ENCODE measurements at places on chromosomes 3 and 15.

GRCh38 chr3:141150931-141151330 lies 80.7 kb upstream of the PXYLP1 start:
- DNase-seq, result no peak

GRCh38 chr15:59303136-59303535 lies 69.5 kb downstream of the MYO1E start:
- DNase-seq, result no peak

- peak; percentile 70 for DNase-seq
Observed at GRCh38 chr15:40793216-40793989, 13.5 kb upstream of the ZFYVE19 start.

GRCh38 chr3:59873576-59874230 lies 823.9 kb upstream of the CFAP20DC start:
- DNase-seq, result peak; percentile 23

DNA sequence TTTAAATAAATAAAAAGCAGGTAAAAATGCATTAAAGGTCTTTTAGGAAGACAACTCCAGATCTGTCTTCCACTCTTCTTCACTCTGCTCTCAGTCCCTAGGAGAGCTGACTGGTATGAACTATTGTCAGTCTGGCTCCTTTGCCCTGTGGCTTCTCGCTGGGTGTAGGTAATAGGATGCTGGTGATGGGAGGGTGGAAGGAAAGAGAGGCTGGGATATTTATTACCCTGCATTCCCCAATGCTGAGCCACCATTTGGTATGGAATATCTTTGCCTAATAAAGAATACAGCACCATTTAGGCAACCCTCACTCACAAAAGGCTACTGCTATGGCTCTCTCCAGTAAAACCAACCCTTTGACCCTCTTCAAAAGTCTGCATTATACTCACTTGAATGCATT lies 326.9 kb downstream of the CNTN3 start:
- DNase-seq, result no peak

DNA sequence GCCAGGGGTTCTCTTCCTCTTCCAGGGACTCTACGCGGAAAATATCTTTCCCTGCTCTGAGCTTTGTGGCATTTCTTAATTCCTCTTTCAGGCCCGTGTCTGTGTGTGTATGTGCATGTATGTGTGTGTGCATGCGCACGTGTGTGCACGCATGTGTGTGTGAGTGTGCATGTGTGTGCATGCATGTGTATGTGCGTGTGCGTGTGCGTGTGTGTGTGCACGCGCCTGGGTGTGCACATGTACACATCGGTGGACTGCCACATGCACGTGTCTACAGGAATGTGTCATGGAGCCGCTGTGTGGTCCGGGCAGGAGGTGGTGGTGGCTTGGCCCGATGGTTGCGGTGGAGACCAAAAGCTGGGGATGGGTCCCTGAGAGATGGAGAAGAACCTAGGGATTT lies 133.0 kb downstream of the FBLN2 start:
- DNase-seq, result no peak

GRCh38 chr3:16134173-16134928 lies 40.1 kb upstream of the GALNT15 start:
- DNase-seq, result no peak
